ENCODE measurements at places on chromosomes 12 and 14. TPM values are rescaled to one million over a fixed set of nuclear protein-coding genes. Genes with fewer than 3 reads are reported as not detected.

DNA sequence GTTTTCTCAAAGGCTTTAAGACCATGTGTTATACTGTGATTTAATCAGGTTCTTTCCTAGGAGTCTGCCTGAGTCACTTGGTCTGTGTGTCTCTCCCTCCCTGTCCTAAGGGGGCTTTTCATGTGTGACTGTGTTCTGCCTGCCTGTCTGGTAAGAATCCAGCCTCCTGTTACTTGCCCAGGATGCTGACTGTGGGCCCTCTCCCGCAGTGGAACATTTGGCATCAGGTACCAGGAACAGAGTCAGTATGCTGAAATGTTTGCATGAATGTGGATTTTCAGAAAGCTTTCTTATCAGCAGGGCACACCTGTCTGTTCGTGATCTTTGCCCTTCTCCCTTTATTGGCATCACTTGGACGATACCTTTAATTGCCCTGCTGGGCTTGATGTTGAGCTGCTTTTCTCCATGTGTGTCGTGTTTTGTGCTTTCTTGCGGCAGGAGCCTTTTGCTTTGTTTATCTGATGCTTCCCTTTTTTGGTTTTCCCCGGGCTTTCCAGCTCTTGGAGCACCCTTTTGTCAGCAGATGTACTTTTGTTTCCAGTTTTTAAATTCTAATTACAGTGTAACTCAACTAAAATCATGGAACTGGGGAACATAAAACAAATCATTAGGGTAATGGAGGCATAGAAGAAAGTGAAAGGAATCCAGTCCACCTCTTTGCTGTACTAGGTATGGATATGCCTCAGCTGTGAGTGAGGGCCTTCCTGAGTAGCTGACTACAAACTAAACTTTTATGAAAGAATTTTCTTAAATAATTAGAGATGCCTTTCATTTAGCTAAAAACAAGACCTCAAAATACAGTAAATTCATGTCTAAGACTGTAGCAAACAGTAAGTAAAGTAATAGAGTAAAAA is 72.5 kb downstream of the TRAF3 start:
- peak; percentile 44 for DNase-seq

- no peak for DNase-seq
Measured at GRCh38 chr12:105418821-105419291, 88.4 kb downstream of the C12orf75 start.

Gene IL26
- total RNA-seq, result not detected

GRCh38 chr14:100020629-100021028 is 44.6 kb upstream of the EVL start:
- DNase-seq, result no peak

- no peak for DNase-seq
Measured at GRCh38 chr14:99552572-99553216, 51.3 kb downstream of the CCDC85C start.

Gene C1RL
- 13.4 TPM for total RNA-seq

Gene MSRB3
- 44.7 TPM for total RNA-seq

Gene AQP2
- not detected for total RNA-seq

- no peak for DNase-seq
Measured at GRCh38 chr14:22972313-22972930, 9.9 kb downstream of the AJUBA start.

Gene GPD1
- under 0.01 TPM for total RNA-seq

Gene RNASE2
- not detected for total RNA-seq

Gene CCDC175
- not detected for total RNA-seq

- no peak for DNase-seq
Measured at GRCh38 chr14:104843442-104844305, 21.4 kb upstream of the CEP170B start.

- DNase-seq, result no peak
Measured at GRCh38 chr14:59283361-59283760, 94.9 kb downstream of the DAAM1 start.

Gene DPPA3
- total RNA-seq, result not detected

Gene SERPINA5
- 0.26 TPM for total RNA-seq

Gene YLPM1
- 14.5 TPM for total RNA-seq

GRCh38 chr14:37466623-37467088 is 128.4 kb downstream of the FOXA1 start:
- DNase-seq, result no peak

GRCh38 chr12:3491938-3492792 is 1.2 kb downstream of the PRMT8 start:
- peak; percentile 69 for DNase-seq

DNA sequence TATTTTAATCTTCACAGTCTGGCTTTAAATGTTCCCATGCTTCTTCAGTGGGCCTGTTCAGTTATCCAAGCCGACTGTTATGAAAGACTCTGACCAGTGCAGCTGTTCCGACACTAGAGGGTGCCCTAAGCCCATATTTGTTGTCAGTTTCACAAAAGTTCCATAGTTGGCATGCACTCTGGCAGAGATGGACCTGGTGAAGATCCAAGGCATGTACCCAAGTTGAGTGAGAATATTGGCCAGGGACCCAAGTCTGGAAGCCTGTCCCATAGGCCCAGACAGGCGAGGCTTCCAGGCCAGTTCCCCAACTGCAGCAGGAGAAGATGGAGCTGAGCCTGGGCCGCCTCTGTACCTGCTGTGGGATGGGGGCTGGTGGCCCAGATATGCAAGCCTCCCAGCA is 27.4 kb upstream of the GUCY2C start:
- DNase-seq, result peak; percentile 56

DNA sequence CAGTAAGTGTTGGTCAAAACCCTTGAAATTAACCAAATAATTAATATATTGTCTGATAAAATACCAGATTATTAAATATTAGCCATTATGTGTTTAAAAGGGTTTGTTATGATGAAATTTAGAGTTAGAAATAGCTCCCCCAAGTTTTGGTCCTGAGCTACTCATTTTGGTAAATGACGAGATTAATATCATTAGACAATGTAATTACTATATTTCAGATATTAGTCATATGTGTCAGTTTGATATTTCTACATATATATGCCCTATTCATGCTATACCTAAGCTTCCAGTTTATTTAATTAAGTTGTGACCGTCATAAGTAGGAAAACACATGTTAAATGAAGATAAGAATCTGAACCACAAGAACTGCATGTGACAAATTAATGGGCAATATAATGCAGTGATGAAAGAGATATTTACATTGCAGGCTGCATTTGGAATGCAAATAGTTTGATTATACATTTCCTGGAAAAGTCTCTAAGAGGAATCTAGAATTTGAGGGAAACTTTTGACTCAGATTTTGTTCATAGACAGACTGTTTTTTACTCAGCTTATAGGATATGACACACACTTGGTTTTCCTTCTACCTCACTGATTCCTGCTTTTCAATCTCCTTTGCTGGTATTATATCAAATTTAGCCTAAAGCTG is 70.5 kb downstream of the TBC1D30 start:
- DNase-seq, result peak; percentile 29

DNA sequence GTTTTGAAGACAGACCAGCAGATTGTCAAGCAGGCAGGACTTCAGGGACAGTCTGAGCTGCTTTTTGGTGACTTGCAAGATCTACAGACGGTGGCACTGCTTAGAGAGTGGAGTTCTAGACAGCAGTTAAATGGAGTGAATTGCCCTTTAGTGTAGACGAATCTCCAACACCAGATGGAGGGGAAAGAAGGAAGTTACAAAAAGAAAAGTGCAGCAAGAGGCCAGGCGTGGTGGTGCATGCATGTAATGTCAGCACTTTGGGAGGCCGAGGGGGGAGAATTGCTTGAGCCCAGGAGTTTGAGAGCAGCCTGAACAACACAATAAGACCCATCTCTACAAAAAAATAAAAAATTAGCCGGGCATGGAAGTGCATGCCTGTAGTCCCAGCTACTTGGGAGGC is 8.4 kb upstream of the HHIPL1 start:
- DNase-seq, result no peak

DNA sequence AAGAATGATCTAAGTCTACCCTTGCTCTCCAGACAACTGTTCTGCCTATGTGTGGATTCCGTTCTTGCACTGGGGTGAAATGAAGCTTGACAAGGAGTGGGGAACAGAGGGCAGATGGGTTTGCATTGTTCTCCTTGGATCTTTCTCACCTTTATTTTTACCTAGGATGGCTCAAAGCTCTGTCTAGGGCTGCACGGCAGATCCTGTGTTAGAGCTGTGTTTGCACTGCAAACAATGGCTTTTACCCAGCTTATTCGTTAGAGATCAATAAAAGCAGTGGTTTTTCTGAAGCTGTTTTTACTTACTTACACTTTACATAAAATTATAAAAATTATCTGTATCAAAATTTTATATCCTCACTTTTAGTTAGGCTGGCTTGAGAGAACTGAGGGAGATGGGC is 105.1 kb downstream of the LRIG3 start:
- no peak for DNase-seq

Gene KCNA1
- total RNA-seq, result under 0.01 TPM

Gene DIO2
- not detected for total RNA-seq

Gene ADAM20
- total RNA-seq, result 0.13 TPM

DNA sequence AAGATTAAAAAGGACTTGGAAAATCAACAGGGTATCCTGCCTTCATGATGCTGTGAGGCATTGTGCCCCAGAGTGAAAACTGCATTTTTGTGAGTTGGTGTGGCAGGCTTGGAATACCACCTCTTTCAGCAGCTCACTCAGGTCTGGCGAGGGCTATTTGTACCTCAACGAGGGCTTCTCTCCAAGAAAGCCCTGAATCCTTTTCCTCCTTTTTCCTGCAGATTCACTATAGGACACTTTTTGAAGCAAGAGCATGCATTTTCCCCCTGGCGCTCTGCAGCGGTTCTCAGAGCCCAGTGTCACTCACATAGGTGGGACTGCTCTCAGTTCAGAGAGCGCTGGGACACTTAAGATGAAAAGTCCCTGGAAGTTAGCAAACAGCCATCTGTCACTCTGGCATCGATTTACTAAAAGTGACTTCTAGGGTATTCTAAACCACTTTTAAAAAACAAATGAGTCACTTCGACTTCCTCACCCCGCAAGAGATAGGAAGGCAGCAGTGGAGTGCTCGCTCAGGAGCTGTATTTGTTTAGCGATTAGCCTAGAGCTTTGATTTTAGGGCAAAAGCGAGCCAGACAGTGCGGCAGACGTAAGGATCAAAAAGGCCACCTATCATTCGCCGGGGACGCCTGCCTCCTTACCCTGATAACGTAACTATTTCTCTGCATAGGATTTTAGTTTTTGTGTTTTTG is 782 bp upstream of the LGR5 start:
- DNase-seq, result peak; percentile 1

DNA sequence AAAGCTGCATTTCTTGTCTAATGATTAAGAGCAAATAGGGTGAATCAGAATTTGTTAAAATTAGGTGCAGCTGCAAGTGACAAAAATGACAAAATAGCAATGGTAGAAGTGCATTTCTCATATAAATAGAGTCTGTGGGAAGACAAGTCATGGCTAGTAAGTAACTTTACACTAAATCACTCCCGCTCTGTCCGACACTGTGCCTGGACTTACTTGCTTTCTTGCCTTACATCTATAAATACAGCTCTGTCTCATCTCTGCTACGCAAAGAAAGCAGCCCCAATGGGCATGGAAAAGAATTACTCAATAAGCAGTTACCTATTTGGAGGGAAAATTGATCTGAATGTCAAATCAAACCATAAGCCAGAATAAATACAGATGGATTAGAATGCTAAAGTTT is 245.4 kb upstream of the KRR1 start:
- no peak for DNase-seq

GRCh38 chr14:61813096-61813606 is 50.9 kb downstream of the SNAPC1 start:
- DNase-seq, result no peak

Gene NEUROD4
- not detected for total RNA-seq

DNA sequence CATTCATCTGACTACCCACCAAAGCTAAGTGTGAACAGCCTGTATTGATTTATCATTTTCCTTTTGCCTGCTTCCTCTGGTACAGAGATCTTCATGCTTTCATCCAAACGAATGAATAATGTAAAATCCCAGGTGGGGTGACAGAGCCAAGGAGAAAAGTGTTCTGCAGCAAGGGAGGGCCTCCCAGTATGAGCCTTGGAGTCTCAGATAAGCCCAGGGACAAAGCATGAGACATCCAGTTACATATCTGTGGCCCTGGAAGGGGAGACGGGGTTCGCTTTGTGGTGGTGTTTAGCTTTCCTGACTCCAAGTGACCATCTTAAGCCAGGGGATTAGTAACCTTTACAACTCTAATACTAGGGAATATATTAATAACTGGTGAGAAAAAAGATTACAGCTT is 177.1 kb downstream of the ETV6 start:
- no peak for DNase-seq

GRCh38 chr12:62654326-62655241 is 188.0 kb downstream of the MON2 start:
- no peak for DNase-seq

DNA sequence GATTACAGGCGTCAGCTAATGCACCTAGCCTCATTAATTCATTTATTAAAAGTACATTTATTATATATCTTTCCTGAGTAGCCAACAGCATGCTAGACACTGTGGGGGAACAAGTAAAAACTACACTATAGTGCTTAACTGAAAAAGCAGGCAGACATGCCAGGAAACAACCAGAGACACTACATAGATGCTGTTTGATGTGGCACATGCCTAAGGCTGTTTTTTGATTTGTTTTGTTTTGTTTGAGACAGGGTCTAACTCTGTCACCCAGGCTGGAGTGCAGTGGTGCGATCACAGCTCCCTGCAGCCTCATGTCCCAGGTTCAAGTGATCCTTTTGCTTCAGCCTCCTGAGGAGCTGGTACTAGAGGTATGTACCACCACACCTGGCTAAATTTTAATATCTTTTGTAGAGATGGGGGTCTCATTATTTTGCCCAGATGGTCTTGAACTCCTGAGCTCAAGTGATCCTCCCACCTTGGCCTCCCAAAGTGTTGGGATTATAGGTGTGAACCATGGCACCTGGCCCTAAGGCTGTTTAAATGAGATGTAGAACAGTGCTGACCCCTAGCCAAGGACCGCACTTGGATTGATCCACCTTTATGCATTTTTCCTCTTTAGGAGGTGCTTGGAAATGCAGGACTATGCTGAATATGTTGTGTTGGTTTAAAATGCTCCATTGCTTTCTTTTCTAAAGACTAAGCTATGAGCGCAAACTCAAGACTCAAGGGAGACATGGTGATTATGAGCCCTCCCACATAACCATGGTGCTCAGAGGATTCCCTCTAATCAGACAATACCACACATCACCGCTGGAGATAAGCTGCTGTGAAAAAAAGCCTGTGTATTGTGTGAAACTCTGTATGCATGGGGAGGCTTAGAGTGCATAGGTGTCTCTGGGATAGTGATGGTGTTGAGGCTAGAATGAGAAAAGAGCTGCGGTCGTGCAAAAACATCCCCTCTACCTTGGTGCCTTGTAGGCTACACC is 10.5 kb upstream of the C14orf93 start:
- DNase-seq, result no peak

- no peak for DNase-seq
Measured at GRCh38 chr12:46174061-46174662, 94.7 kb downstream of the SLC38A1 start.

DNA sequence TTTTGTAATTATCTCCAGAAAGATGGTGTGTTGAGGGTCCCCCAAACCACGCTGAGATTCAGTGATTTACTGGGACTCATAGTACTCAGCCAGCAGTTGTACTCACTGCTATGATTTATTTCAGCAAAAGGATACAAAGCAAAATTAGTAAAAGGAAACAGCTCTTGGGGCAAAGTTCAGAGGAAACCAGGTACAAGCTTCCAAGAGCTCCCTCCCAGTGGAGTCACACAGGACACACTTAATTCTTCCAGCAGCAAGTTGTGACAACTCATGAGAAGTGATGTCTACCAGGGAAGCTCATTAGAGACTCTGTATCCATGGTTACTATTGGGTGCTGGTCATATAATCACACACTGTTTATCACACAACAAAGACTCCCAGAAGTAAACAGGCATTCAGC is 38.7 kb downstream of the TTC8 start:
- DNase-seq, result no peak
